ENCODE measurements at places on chromosomes 7 and 10.

DNA sequence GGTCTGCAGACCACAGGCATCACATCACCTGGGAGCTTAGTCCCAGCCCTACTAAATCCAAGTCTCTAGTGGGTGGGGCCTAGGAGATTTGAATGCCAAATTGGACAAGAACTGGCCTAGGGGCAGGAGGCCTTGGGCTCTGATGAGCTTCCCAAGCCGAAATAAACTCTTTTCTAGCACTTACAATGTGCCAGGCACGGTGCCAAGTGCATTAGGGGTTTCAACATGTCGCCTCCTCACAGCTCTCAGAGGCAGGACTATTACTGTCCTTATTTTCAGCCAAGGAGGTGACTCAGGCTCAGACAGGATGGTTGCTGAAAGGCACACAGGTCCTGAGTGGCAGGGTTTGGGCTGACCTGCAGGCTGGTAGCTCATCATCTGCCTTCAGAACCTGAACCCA, 9.2 kb upstream of the CPA1 start:
- no peak for DNase-seq

DNA sequence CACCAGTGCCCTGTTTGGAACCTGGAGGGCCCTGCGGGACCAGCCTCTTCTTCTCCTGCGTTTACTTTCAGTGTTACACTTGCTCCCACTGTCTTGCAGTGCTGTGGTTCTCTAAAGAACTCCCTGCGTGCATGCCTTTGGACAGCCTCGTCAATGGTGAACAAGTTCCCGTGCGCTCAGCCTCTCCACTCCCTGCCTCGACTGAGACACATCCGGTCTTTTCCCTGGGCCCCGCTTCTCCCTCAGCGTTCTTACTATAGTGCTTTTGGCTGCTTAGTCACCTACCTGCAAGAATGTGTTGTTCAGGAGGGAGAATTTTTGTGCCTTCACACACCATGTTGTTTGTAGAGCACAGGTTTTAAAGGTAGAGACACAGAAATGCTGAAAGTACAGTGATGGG, 520.7 kb upstream of the MKI67 start:
- no peak for DNase-seq

DNA sequence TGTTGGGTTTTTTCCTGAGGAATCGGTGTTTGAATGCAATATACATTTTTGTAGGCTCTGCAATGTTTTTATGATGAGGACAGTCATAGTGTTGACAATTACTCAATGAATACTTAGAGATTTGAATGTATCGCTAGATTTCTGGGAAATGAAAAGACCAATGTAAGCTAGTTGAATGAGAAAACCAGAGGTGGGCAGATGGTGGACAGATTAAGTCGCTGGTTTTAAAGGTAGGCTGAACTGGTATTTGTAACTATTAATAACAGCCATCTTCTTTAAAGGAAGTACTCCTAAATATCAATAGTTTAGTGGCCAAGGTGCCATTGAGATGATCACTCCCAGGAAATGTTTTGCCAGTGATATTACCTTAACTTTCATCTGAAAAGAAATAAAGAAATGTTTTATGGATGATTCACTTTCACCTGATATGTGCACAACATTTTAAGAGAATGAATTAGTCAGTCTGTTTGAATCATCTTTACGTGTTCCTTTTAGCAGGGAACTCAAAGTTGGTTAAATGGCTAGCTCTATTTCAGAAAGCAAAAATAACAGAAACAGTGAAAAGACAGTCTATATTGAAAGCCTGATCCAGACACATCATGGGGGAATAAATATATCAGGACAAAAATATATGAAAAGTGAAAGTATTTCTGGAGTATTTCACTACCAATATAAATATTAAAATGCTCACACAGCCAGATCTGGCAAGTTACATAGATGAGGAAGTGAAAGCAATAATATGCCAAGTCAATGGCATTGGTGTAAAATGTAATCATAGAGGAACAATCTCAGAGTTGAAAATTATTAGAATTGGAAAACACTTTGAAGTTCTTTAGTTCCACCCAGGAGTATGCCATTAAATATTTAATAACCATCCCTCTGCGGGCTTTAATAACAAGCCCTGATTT, 20.7 kb downstream of the MET start:
- DNase-seq: no peak

DNA sequence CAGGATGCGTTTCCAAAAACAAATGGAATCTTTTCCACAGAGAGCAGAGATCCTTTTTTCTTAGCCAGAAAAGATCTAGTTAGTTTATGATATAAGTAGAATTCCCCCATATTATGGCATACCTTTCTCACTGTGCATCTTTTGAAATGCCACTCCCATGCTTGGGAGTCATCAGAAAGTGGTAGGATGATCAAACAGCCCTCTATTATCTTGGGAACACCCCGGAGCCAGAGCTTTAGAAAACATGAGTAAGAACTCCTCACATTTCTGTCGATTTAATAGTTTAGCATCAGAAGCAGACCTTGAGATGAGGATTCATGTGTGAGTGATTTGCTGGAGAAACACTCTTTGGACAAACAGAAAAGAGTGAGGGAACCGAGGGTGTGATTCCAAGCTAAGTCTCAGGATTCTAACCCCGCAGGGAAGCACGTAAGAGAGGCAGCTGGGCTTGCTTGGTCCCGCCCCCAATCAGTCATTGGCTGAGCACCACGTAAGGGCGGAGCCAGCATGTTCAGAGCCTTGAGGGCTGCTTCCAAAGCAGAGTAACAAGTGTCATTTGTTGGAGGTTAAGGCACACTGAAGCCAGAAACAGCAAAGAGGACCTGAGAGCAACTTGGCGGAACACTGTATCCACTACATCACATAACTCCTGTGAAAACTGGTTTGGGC, 43.7 kb upstream of the NXPH1 start:
- no peak for DNase-seq

GRCh38 chr10:72253578-72253977, 20.1 kb upstream of the DDIT4 start:
- no peak for DNase-seq

- DNase-seq: no peak
Observed at GRCh38 chr10:5854131-5854475, 35.6 kb downstream of the ANKRD16 start.

GRCh38 chr7:151083824-151084160, 499 bp upstream of the TMUB1 start:
- no peak for DNase-seq

GRCh38 chr10:82889728-82890127, 1014.7 kb downstream of the NRG3 start:
- DNase-seq: no peak

DNA sequence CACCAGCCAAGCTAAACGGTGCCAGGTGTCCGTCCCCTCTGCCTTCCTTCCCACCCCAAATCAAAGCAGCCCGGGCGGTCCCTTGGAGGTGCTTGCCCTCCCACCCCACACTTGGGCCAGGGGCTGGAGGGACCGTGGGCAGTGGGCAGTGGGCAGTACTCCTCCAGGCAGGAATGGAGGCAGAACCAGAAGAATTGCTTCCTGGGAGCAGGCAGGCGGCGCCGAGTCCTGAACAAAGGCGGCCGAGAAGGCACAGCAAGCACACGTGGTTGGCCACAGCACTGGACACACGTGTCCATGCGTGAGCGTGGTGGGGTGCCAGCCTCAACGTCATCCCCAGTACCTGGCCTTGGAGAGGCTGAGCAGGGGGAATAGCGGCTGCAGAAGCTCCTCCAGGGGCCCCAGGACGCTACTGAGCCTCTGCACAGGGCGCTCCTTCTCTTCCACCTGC, 48.4 kb upstream of the NKX6-2 start:
- DNase-seq: no peak

DNA sequence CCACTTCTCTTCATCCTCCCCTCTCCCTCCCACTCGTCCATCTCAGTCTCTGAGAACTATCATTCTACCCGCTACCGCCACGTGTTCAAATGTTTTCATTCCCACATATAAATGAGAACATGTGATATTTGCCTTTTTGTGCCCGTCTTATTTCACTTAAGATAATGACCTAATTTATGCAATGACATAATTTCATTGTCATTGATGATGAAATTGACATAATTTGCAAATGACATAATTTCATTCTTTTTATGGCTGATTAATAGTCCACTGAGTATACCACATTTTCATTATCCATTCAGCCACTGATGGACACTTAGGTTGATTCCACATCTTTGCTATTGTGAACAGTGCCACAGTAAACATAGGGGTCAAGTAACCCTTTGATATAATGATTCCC, 292.3 kb downstream of the GRID1 start:
- no peak for DNase-seq

DNA sequence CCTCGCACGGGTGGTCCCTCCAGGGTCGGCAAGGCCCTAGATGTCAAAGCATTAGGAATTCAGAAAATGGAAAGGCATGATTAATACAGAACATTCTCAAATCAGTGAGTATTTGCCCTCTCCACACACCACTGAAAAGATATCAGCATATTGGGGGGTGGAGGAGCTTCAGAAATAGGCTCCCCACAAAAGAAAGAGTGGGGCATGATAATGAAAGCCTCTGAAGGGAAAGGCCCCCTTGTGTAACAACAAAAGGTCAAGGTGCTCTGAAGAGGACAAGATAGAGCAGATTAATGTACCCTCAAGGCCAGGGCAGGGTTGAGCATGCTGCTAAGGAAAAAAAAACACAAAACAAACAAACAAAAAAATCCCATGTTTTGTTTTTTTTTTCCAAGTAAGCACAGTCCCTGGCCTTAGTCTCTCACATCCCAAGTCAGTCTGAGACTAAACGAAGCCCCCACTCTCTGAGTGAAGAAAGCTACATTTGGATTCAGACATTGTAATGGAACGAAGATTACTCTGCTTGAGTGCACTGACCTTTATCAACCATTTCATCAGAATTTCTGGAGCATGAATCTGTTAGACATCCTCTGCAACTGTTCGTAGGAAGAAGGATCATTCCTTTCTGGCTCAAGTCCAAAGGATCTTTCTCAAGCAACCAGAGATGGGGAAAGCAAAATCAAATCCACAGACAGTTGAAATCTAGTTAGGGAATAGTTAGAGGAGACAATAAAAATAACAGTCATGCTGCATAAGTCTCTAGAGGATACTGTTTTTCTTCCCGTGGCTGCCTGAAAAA, 27.4 kb upstream of the DGKI start:
- no peak for DNase-seq

DNA sequence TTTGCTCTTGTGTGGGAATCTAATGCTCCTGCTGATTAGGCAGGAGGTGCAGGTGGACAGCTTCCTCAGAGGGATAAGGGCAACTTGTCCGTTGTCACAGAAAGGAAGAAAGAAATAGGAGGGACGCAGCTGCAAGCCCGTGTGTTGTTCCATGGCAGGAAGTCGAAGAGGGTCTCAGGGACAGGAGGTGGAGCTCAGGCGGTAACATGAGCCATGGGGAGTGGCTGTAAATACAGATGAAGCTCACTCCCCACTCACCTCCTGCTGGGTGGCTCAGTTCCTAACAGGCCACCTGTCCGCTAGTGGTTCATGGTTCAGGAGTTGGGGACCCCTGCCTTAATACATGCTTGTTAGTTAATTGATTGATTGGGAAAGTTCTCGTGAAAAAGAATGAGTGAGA, 101.7 kb upstream of the SFMBT2 start:
- DNase-seq: no peak

GRCh38 chr10:16947069-16947468, 129.8 kb upstream of the RSU1 start:
- no peak for DNase-seq

DNA sequence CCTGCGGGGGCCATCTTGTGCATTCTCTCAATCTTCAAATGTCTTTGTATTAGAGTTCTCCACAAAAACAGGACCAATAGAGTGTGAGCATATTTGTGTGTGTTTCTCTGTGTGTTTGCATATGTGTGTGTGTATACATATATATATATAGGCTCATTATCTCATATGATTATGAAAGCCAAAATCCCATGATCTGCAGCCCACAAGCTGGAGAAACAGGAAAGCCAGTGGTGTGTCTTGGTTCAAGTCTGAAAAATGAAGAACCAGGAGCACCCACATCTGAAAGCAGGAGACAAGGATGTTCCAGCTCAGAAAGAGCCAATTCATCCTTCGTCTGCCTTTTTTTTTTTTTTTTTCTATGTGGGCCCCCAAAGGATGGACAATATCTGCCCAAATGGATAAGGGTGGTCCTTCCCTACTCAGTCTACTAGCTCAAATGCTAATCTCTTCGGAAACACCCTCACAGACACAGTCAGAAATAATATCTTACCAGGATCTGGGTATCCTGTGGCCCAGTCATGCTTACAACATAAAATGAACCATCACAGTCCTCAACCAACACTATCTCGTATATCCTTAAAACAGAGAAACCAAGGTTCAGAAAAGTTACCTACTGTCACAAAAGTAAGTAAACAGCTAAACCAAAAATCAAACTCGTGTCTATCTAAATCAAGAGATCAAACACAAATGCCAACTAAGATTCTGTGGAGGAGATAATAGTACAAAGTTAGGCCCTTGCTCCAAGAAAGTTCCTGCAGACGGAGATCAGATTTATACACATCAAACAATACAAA, 141.9 kb downstream of the JMJD1C start:
- no peak for DNase-seq

GRCh38 chr10:75877877-75878276, 446.5 kb downstream of the LRMDA start:
- no peak for DNase-seq

DNA sequence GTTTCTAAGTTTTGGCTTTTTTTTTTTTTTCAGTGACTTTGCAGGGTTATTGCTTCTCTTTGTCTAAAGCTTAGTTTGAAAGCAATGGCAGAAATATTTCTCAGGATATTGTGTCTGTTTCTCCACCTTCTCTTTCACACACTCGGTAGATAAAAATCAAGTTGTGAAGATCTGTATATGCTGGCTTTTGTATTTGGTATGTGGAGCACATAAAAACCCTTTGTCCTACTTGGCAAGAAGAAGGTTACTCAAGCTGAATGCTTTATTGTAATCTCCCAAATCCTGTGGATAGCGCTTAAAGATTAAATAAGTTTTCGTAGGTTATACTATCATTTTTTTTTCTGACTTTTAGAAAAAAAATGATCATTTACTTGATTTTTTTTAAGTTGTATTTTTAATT, 172.4 kb downstream of the CDCA7L start:
- DNase-seq: no peak

DNA sequence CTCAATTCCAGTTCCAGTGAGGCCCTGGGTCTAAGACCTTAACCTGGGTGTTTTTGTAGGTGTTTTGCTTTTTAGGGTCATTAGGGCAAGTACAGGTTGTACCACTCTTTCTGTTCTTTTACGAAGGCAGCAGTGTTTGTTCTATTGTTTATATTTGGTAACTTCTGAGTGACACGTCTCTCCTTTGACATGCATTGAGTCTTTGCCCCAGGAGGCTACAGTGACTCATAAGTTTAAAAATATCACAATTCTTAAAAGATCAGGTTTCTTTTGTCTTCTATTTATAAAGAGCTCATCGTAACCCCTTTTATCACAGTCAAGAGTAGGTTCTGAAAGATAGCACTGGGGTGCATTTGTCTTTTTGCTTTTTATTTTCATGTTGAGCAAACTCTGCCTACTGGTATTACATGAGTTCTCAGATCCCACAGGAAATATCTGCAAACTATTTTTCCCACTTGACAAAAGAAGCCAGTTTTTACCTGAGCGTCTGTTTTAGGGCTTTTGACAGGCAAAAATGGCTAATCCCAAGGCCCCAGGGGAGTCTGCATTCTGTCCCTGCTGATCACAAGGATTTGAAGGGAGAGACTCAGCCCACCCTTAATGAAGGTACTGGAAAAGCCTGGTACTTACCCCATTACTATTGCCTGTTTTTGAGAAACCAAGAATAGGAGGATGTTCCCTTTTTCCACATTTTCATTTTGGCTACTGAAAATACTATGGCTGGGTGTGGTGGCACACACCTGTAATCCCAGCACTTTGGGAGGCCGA, 7.9 kb downstream of the NUDT13 start:
- no peak for DNase-seq

Data from cortex of kidney (tissue), 1 donor.